RWPE1 (cell line): ENCODE measurements at places on chromosomes 12 and 14.
A peak's percentile ranks its signal among the peaks of the same experiment; 100 is the strongest.

GRCh38 chr12:124940143-124940392 lies 25.6 kb upstream of the UBC start:
- no peak for DNase-seq

DNA sequence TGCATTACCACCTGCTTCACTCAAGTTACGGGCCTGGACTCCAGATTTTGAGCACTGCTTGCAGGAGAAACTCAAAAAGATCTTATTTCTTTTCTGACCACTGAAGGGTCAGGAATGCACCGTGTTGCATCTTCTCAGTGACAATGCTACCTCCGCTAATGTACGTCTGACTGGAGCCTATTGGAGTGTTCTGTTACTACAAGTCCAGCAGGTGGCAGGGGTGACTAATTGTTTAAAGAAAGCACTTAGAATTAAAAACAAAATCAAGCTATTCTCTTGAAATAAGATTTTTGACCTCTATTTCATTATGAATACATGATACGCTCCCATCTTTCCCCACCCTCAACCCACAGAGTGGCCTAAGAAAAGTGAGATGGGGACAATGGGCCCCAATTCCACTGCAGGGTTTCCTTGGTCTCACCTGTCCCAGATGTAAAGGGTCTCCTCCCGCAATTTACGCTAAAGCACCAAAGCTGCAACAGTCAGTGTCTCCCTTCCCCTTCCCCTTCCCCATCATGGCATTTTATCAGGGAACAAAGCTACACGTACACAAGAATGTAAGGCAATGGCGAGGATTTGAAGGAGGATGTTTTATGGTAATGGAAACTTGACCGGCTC lies 2.2 kb downstream of the TBPL2 start:
- DNase-seq = peak; percentile 64

DNA sequence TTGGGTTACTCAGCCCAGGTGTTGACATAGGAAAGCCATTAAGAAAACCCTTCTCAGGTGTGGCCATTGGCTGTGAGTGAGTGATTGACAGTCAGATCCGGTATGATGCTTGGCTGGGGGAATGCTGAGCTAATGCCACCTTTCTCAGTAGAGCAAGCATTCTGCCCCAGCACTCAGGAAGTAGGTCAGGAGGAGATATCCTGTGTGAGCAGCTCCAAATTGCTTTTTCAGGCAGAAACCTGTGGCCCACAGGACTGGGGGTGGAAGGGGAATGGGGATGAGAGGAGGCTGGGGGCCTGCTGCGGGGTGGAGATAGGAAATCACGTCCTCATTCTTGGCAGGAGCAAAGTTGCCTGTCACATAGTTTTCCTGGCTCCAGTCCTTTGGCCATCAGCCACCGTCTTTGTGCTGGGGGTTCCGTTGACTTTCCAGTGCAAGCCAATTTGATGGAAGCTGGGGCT lies 55.7 kb downstream of the NINJ2 start:
- DNase-seq = peak; percentile 81

GRCh38 chr14:61406675-61407074 lies 85.3 kb downstream of the PRKCH start:
- DNase-seq = no peak

DNA sequence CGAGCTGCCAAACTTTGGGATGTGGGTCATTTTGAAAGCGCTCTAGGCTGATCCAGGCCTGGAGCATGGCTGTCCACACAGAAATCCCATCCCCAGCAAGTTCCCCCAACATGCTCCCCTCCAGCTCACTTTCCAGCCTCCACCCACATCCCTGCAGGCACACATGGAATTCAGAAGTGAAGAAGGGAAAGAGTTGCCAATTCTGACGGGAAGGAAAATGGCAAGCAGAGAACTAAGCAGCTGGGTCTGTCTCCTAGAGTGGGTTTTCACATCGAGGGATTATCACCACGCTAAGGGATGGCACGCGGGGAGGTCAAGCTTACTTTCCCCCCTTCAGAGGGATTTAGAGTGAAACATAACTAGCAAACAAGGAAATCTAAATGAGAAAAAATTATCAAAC lies 142.3 kb downstream of the RIMBP2 start:
- no peak for DNase-seq

DNA sequence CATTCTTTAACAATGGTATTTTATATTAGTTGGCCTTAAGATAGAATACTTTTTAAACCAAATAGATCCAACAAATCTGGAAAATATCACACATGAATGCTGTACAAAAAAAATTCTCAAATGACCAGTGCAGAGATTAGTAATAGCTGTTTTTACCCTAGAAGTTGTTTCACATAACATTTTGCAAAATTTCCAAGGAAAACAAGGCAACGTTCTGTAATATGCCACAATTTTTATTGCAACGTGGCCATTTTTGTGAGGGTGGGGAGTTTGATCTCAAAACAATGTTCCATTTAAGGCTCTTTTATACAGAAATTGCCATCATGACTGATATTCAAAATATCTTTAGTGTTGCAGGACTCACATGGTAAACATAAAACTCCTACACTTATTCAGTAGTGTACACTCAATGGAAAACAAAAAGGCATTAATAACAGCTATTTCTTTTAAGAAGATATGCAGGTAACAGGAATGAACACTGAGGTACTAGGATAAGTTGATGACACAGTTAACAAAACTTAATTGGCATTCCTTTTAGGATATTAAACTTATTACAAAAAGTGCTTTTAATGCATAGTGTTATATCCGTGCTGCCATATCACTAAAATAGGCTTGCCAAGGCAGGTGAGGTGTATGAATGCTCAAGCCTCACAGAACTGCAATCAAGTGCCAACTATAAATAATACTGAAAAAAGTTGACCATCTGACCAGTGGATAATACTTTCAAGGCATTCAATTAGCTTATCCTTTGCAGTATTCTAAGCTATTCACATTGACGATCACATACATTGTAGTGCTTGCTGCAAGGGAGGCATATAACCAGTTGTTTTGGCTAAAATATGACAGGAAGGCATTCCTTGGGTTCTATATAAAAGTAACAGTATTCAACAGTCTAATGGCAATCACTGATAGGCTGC lies 2.3 kb downstream of the CFL2 start:
- DNase-seq = no peak

- DNase-seq = peak; percentile 95
Observed at GRCh38 chr14:23034498-23035302, at the start of gene PSMB5. PSMB5 (minus strand) TSS chr14:23034900; CDS start chr14:23034881, 19 bp downstream.

- DNase-seq = no peak
Observed at GRCh38 chr12:103333676-103334075, 162.1 kb downstream of the C12orf42 start.

DNA sequence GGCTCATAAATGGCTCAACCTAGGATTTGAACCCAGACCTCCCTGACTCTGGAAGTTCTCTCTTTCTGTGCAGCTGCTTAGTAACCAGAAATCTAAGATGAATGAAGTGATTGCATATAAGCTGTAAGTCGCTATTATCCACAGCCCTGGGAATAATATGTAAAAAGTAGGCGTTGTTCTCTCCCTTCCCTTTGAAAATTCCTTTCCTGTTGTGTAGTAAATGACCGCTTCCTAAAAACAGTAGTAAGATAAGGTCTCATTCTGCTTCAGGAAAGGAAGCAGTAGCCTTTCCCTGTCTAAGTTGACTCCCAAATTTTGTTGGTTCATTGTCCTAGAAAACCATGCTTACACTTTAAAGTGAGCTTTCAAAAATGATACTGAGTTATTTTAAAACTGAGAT lies 418.3 kb downstream of the EGLN3 start:
- no peak for DNase-seq
